Left ventricle myocardium superior (tissue), 1 donor: ENCODE measurements at places on chromosomes 5 and 9.
A peak's percentile ranks its signal among the peaks of the same experiment; 100 is the strongest.

GRCh38 chr9:109969011-109969410 is 189.0 kb downstream of the PALM2AKAP2 start:
- no peak for DNase-seq

DNA sequence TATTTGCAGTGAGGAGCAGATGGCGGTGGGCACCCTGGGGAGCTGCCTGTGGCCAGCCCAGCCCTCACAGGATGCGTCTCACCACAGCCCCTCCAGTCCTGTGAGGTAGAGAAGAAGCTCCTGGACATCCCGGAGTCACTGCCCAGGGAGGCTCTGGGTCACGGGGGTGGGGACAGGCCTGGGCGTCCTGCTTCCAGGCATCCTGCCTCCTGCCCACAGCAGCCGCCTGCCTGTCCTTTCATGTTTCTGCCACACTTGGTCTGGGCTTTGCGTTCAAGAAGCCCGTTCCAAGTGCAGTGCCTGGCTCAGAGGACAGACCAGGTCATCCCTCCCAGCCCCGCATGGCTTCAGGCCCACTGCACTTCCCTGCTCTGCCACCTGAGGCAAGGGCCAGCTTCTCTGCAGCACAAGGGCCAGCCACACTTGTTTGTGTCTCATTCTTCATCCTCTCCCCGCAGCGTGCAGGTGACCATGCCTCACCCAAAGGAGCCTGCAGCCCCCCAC is 38.2 kb downstream of the ZDHHC11B start:
- DNase-seq, result peak; percentile 48

DNA sequence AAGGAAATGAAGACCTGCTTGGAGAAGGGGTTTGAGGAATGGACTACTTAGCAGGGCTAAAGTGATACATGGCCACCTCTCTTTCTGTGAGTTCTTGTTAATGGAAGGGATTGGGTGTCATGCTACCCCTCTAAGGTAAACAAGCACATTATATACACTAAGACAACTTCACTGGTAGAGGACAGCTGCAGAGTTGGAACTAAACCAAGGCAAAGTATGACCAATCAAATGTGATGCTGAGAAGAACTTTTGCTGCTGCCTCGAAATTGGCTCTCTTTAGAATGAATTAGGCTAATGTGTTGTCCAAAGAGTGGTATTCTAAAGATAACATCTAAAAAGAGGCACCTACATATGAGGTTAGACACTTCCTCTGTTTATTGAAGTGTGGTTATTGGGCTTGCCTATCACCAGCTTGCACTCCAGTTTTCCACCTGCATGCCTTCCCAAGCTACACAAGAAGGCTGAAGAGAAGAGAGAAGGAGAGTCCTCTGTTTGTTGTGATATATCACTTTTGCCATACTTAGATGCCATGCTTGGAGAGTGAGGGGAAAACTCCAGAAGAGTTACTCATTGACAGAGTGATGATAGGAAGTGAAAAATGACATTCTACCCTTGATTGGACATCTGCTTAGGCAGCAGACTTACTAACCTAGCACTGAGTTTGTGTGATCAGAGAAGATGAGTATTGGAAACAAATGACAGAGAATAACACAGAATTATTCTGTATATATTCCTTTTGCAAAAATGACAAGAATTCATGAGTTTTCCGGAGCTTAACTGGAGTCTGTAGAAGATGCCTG is 536.1 kb downstream of the ZNF608 start:
- DNase-seq, result no peak

- DNase-seq, result no peak
Observed at GRCh38 chr5:61290791-61291210, 41.3 kb upstream of the ZSWIM6 start.

- no peak for DNase-seq
Observed at GRCh38 chr5:141917760-141918159, 5.9 kb upstream of the DELE1 start.

GRCh38 chr5:139246394-139246793 is 47.1 kb upstream of the MATR3 start:
- DNase-seq, result no peak

DNA sequence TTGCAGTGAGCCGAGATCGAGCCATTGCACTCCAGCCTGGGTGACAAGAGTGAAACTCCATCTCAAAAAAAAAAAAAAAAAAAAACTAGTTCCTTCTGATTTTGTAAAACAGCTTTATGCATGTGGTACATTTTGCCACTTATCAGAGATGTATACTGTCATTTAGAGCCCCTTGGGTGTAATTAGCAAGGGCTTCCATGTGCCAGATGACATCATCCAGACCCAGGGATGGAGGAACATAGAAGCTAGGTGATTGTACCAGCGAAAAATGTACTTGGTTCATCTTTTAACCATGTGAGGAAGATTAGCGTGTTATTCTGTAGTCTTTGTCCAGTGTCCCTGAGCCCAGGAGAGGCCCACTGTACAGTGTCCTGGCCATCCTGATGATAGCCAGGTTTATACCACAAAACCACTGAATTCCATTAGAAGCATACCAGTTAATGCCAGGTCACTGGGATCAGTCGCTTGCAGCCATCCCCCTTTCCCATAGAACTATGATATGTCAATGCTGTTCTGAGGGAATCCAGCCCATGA is 239.3 kb upstream of the SGCD start:
- no peak for DNase-seq

DNA sequence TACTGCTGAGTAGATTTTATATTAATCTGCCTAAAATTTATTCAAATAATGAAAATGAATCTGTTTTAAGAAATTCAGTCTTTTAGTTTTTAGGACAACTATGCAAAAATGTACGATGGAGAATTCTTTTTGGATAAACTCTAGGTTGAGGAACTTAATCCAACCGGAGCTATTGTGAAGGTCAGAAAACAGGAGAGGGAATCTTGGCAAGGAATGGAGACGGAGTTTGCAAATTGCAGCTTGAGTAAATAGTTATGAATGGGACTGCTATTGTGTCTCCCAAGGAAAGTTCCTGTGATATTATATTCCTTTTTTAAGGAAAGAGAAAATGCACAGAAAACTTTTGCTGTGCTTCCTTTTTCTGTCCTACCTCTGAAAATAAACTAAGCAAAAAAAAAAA is 67.9 kb downstream of the IQGAP2 start:
- no peak for DNase-seq
